ENCODE measurements at places on chromosomes 5 and 9.

DNA sequence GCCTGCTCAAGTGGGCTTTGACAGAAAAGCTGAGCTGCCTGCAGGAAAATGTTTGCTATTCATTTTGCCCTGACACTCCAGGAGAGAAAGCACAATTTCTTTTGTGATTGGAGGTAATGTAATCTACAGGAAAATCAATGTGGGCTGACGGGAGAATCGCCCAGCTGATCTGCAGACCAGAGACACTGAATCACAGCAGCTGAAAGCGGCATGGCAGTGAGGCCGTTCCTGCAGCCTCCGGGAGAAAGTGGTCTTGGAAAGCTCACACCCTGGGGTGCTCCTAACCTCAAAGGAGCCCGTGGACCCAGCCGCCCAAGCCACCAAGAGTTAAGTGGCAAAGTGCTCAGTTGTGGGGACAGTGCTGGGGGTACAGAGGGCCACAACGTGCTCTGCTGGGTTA lies 593.6 kb downstream of the BNC2 start:
- no peak for DNase-seq

DNA sequence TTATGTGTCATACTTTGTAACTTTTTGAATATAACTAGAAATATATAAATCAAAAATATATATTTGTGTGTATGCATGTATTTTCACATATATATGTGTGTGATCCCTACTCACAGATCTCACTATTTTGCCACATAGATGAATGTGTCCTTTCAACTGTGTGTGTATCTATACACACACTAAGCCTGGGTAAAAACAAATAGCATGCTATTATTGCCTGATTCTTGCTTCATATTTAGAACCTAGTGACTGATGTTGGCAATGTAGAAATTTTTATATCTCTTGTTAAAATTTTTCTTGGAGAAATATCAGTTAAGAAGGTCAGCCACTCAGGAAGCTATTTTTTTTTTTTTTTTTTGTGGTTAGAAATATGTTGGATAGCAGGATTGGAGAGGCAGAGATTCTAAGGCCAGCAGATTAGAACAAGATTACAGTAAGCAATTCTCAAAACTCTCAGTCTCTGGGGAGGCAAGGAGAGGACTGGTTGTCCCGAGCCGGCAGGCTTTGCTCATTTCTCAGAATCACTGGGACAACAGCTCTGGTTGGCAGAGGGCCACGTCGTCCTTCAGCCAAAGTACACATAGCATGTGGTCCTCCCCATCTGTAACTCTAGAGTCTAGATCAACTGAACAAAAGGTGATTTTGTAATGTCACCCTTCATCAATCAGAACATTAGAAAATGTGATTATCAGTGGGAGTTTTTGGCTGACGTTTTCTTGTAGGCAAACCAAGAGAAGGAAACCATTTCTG lies 19.7 kb downstream of the C6 start:
- DNase-seq, result no peak

GRCh38 chr9:29322240-29322639 lies 1749.0 kb upstream of the C9orf72 start:
- DNase-seq, result no peak

DNA sequence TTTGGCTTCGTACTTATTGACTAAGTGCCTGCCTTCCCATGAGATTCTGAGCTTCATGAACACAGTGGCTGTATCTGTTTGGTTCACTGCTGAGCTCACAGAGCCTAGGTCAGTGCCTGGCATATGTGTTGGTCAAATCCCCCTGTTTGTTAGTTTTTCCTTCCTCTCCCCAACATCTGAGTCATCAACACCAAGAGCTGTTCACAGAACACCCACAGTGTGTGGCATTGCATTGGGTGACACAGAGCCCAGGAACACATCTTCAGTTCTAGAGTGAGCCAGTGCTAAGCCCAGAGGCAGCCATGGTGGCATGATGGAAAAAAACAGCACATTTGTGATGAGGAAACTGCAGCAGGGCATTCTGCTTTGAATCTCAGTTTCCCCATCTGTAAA lies 294.6 kb downstream of the SEC61B start:
- DNase-seq, result no peak

GRCh38 chr9:93219692-93220091 lies 35.8 kb downstream of the WNK2 start:
- no peak for DNase-seq

DNA sequence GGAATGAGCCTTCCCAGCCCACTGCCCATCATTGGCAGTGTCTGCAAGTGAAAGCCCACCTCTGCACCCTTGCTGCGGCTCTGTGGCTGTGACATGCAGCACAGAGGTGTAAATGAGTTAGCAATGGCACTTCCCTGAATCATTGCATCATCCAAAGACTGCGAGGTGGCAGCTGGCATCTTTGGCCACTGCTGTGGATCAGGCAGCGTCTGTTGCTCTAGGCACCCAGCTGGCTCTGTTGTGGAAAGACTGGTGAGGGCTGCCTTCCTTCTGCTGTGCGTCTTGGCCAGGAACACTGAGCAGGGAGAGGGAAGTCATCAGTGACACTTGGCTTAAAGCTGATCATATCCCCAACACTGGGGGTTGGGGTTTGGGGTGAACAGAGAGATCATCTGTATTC lies 64.5 kb downstream of the MFAP3 start:
- DNase-seq, result no peak
